ENCODE measurements at places on chromosomes 2 and 18.

DNA sequence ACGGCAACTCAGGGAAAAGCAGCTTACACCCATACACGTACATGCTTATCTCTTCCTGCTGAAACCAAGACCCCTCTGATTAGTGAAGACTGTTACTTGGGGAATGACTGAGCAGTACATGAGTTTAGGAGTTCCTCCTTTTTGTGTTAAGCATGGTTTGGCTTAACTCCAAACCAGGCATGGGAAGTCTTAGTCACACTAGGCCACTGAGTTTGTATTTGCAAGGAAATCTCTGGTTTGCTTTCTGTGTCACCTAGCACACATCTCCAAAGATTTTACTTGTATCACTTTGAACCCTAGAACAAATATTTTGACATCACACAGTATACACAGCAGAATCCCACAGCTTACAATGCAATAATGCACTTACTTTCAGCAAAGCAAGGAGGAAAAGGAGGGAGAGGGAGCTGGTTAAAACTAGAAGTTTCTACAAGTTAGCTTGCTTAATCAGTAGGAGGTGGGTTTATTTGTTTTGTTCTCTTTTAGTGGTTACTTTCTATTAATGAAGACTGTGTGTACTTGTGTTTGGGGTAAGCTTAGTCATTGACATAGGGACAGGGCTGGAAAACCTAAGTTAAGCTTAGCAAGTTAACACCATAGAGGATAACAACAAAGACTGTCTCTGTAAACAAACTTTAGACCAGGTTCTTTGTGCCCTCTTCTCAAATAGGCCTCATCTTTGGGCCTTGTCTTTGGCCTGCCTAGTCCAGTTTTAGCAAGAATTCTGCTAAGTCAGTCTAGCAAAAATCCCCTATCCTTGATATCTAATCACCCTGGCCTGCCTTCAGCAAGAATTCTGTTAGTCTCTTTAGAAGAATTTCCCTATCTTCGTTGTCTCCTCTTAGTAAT lies 219.4 kb downstream of the MREG start:
- no peak for DNase-seq

DNA sequence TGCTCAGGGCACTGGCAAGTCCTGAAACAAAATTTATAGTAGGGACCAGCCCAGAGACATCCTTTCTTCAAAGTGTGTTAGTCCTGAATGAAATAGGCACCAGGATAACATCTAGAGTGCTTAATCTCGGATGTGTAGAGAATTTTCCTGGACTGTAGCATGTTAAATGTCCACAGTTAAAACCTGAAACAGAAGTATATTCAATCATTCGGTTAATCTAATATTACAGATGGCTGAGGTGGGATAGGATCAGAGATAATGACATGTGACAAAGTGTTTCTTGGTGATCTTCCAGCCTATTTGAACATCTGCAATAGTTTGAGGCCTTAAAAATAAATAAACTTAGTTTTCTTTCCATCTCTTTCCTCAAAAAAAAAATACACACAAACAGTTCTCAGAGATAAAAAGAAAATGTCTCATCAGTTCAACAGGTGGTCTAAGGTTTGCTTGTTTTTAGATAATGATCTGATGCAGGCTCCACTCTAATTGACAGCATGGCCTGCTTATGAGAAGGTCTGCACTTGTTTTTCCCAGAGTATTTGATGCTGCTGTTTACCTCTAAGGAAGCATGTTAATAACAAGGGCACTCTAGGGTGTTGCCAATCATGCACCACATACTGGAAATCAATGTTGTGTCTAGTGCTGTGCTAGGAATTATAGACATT lies 25.9 kb downstream of the CNTNAP5 start:
- no peak for DNase-seq

DNA sequence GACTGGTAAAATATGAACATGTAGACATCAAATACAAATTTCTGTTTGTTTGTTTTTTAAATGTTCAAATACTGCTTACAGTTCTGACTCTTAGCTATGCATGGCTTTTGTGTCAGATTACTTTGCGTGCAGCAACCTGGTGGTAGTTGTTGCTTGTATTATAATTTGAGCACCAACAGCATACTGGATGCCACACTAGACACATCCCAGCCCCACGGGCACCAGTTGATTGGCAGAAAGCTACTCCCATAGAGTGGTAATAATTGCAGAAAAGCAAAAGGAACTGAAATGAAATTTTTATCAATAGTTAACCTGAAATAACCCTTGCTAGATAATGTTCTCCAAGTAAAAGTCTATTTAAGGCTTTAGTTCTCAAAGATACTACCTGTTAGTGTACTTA lies 91.6 kb downstream of the EHBP1 start:
- no peak for DNase-seq

DNA sequence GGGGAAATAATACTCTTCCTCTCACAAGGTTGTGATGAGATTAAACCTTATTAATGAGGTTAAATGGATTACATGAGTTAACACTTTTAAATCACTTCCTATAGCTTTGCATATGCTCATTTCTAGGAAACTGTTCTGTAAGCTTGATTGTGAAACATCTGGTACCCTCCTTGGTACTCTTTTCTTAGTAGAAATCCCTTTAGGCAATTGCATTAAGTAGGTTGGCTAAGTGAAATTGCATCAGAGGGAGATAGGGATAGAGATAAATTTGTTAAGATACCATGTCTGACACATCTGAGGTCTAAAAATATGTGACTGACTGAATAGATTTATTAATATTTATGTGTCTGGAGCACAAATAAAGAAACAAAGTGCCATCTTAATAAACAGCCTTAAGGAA lies 275.9 kb upstream of the MAP2 start:
- no peak for DNase-seq

Measured in stimulated activated CD8-positive, alpha-beta memory T cell treated with anti-CD3 and anti-CD28 coated beads, Interleukin-15, amount 100 ng/mL, for 24 hours (primary cell).